Stimulated activated CD4-positive, alpha-beta T cell treated with anti-CD3 and anti-CD28 coated beads, Interleukin-15, amount 100 ng/mL, for 24 hours (primary cell): ENCODE measurements at places on chromosomes 3 and 15.
A peak's percentile ranks its signal among the peaks of the same experiment; 100 is the strongest.

DNA sequence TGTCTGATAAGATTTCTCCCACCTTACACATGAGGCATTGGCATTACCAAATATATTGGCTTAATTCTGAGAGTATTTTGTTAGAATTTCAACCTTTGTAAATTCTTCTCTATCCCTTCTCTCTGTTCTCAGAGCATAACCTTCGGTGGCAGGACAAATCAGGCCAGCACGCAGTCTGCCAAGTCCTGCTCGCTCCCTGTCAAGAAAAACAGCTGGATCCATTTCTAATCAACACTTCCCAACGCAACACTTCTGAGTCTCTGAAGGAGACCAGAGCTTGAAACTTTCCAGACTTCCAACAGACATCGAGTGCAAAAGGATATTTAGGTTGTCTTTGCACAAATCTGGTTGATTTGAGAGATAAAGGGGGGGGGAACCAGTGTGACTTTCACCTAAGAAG, 125.7 kb downstream of the SV2B start:
- DNase-seq, result no peak

GRCh38 chr3:5162102-5162501, 25.4 kb upstream of the EDEM1 start:
- no peak for DNase-seq

DNA sequence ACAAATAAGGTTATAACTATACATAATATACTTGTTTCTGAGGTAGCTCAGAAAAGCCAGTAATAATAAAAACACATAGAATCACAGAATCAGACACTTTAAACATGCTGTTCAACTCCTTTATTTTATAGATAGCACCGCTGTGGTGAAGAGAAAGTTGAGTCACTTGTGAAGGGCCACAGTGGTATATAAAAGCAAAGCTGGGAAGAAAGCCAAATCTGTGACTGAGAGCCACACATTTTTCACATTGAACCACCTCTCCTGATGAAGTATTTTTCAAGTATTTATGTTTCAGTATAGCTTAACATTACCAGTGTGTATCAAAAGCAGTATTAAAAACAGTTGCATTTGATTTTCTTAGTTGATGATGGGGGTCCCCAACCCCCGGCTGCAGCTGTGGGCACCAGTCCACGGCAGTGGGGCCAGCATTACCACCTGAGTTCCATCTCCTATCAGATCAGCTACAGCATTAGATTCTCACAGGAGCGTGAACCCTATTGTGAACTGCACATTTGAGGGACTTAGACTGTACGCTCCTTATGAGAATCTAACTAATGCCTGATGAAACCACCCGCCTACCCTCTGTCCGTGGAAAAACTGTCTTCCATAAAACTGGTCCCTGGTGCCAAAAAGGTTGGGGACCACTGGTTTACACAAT, 46.2 kb downstream of the TBL1XR1 start:
- DNase-seq, result peak; percentile 22

GRCh38 chr15:100726421-100727190, 124.2 kb downstream of the ASB7 start:
- no peak for DNase-seq

- no peak for DNase-seq
Measured at GRCh38 chr3:81726132-81726531, 35.3 kb downstream of the GBE1 start.

- DNase-seq, result no peak
Measured at GRCh38 chr15:66772604-66773128, 70.6 kb downstream of the SMAD6 start.

- DNase-seq, result no peak
Measured at GRCh38 chr15:41279535-41280283, 48.6 kb downstream of the CHP1 start.

GRCh38 chr3:114571363-114571762, 277.5 kb downstream of the TIGIT start:
- DNase-seq, result no peak

DNA sequence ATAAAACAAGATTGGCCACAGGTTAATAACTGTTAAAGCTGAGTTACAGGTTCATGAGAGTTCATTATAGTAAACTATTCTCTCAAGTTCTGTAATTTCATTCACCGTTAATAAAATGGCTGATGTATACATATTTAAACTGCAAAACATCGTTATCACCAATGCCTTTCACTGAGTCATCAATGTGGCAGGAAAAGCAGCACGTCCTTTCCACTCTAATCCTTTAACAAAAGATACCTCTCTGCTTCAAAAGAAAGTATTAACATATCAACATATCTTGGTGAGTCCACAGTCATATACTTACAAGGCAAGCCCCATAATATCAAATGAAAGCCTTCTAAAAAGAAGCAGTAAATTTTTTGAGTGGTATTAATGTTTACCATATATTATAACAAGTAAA, 54.5 kb downstream of the UACA start:
- DNase-seq, result no peak

DNA sequence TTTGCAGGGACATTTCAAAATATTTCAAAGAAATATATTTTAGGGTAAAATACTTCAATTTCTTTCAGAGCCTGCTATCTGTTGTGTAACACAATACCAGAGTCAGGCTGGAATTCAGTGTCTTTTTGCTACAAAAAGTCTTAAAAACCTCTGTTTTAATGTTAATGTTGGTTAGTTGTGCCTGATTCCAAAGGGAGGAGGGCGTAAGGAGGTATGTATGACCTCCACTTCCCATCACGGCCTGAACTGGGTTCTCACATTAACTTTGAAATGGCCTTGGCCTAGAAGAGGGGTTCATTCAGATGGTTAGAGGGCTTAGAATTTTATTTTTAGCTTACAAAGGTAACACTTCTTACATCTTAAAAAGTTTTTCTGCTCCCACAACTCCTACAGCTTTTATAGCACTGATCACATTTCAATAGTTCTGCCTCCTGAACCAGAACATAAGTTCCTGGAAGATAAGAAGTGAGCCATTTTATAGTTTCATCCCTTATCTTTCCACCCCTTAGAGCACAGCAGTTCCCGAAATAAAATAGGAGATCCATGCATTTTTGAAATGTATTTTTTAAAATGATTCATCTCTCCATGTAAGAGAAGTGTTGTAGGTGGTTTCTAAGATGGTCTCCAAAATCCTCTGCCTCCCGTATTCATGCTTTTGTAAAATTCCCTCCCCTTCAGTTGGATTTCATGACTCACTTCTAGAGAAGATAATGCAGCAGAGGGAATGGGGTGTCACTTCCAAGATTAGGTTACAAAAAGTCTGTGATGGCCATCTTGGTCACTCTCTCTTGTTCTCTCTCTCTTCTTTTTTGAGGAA, 543.1 kb upstream of the NECTIN3 start:
- no peak for DNase-seq

DNA sequence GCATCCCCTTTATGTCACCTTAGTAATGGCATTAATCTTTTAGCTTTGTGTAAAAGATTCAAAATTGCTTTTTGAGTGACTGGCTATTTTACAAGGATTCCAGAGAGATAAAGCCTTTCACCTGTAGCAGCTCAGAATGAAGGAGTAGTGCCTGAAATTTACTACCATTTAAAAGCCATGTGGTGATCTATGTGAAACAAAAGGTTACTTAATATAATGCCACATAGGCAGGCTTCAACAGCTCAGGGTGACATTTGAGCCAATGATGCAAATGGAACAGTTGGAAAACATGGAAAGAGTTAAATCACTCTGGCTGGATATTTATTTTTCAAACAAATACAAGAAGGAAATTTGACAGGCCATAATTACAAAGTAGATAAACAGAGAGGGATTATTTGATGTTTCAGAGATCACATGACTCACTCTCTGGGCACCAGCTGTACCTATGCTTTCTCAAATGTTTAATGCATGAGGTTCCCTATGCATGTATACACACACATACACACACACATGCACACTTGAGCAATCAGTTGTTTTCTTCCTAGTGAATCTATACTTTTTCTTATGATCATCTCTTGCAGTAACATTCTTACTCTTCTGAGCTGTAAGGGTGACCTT, 171.5 kb downstream of the ZMAT3 start:
- no peak for DNase-seq
